ENCODE measurements at places on chromosomes 2 and 18.
A peak's percentile ranks its signal among the peaks of the same experiment; 100 is the strongest.

DNA sequence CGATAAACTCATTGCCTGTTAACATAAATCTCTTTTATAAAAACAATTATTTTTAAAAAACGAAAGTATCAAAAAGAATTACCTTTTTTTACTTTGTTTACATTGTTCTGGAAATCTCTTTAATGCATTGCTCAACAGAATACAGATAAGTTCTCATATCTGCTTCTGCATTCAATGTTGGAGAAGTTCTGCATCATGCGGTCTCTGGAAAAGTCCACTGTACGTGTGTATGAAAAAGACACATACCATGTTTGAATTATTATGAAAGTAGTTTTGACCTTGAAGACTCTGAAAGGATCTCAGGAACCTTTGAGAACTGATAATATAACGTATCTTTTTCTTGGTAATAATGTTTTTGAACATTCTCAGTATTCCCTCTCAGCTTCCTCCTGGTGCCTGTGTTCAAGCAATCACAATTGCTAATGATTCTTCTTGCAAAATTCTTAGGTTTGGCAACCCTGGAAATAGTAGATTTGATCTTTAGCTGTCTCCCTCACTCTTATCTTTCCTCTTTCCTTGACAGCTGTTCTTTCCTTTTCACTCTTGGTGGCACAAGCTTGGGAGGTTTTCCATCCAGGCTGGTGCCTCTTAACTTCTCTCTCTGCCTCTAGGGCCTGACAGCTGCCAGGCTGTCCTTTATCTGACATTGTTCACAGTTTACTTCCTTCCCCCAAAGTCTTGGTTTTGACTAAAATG lies 12.4 kb upstream of the IL1R1 start:
- no peak for DNase-seq

- no peak for DNase-seq
Measured at GRCh38 chr18:50034029-50034428, 160.9 kb downstream of the MYO5B start.

GRCh38 chr2:70668432-70668831 lies 99.6 kb downstream of the ADD2 start:
- no peak for DNase-seq

GRCh38 chr2:36597532-36598377 lies at the start of gene FEZ2:
Gene FEZ2 (minus strand): TSS chr2:36598168. CDS start chr2:36598142, 26 bp downstream.
- peak; percentile 80 for DNase-seq

GRCh38 chr2:95012881-95013550 lies 12.5 kb upstream of the MAL start:
- DNase-seq: no peak

- DNase-seq: peak; percentile 79
Measured at GRCh38 chr2:32135409-32135808, 30.3 kb upstream of the SLC30A6 start.

DNA sequence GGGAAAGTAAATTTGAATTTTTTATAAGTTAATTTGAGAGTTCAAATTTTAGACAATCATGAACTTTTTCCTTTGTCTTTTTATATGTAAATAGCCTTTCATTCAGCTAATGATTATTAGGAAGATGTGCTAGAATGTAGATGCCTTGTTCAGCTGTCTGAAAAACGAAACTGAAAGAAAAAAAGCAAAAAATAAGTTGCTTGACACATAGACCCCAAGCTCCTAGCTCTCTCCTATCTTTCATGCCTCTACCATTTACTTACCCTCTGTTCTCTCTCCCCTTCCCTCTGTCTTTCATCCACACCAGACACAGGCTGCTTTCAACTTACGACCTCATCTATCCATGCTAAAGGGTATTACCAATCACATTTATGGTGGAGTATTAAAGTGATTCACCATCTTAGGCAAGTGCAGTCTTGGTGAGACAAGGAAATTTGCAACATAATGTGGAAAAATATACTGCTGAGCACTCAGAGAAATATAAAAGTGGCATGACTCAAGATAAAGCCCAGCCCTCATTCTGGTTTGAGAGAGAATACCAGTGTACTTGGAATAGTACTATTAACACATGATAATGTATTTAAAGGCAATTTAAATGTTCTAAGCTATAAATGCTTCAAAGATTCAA lies 425.6 kb downstream of the SUCLG1 start:
- DNase-seq: no peak

DNA sequence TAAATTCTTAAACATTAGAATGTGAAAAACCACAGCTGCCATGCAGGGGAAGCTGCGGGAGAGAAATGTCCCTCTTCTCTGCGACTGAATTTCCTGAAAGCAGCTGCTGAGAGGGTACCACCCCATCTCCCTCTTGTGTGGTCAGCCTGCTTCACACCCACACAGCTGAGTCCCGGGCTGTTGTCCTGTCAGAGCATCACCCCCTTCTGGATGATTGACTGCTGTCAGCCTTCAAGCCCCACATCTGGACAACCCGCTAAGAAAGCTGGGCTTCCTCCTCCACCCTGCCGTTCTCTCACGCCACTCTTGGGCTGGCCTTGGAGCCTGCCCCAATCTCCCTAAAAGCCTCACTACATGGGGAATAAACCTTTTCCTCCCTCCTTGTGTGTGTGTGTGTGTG lies 26.0 kb downstream of the SH3YL1 start:
- DNase-seq: no peak

DNA sequence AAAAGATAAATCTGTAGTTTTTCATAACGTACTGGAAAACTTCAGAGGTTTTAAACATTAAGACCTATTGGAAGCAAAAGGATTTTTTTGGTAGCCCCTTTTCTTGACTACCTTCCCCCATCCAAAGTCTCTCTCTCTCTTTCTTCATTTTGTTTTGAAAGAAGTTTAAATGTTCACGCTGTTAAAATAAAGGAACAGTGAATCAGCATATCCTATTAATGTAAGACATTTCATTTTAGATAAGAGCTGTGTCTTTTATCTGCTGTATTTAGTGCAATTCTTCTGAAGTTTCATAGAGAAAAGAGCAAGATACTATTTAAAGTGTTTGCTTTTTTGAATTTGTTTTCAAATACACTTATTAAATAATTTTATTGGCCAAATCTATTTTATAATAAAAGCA lies 205.5 kb upstream of the POU3F3 start:
- DNase-seq: no peak

GRCh38 chr2:23363831-23364230 lies 21.1 kb upstream of the KLHL29 start:
- DNase-seq: no peak

DNA sequence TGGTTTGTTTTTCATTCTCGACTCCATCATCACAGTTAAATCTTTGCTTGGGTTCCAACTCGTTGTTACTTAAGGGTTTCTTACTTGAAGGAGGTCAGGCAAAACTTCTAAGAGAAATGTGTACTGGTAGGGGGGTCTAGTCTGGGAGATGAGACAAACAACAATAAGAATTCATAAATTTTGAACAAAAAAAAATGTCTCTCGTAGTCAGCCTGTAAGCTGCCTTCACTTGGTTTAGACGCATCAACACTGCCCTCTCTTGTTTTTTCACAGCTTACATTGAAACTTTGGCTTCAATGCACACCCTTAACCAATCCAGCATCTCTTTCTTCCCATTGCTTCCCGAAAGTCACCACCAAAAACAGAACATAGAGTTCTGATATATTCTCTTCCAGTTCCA lies 576.4 kb upstream of the PIK3C3 start:
- peak; percentile 26 for DNase-seq

GRCh38 chr2:45843136-45843535 lies 191.7 kb downstream of the PRKCE start:
- DNase-seq: no peak

DNA sequence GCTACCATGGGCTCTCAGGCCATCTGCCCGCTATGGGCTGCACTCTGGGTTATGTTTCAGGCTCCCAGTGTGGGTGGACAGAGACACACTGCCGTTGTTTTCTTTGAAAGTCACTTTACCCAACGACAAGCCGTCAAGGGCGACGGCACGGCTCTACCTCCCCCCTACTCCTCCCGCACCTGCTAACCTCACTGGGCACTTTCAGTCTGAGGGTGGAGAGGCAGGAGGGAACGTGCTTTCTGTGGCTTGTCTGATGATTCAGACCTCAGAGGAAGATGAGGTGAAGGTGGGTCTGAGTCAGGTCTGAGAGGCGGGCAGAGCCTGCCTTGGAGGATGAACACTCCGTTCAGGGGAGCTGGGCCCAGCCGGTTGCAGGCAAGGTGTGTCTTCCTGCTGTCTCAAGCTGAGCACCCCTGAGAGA lies 147.6 kb upstream of the HDAC4 start:
- DNase-seq: no peak

All from fibroblast of skin of scalp (primary cell).